Muscle of leg (tissue), 16 donors: ENCODE measurements at places on chromosomes 16 and 17.

- no peak overlapping the region for H3K4me3 ChIP-seq
- DNase-seq = peak; percentile 10
- no peak overlapping the region for H3K27ac ChIP-seq
Observed at GRCh38 chr17:30433514-30433913, 43.7 kb upstream of the GOSR1 start.

DNA sequence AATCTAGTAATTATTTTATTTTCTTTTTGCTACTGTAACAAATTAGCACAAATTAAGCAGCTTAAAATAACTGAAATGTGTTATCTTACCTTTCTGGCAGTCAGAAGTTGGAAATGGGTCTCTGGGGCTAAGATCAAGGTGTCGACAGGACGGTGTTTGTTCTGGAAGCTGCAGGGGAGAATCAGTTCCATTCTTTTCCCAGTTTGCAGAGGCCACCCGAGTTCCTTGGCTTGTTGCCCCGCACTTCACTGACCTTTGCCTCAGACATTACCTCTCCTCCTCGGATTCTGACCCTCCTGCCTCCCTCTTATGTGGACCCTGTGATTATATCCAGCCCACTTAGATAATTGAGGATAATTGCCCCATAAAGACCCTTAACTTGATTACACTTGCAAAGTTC lies 61.0 kb upstream of the MAF start:
- no peak overlapping the region for H3K27ac ChIP-seq
- no peak overlapping the region for H3K4me3 ChIP-seq
- H3K36me3 ChIP-seq = no peaks in the 10 kb centered on the region
- H3K4me1 ChIP-seq = peaks cover 5% of the 10 kb centered on the region

- no peak overlapping the region for H3K4me3 ChIP-seq
- H3K36me3 ChIP-seq = peaks cover 21% of the 10 kb centered on the region
- no peaks in the 10 kb centered on the region for H3K27me3 ChIP-seq
- H3K27ac ChIP-seq = peak overlapping the region; percentile 48
- peak; percentile 64 for DNase-seq
- H3K4me1 ChIP-seq = peaks cover 19% of the 10 kb centered on the region
Observed at GRCh38 chr17:68441070-68441770, 16.1 kb downstream of the WIPI1 start.

DNA sequence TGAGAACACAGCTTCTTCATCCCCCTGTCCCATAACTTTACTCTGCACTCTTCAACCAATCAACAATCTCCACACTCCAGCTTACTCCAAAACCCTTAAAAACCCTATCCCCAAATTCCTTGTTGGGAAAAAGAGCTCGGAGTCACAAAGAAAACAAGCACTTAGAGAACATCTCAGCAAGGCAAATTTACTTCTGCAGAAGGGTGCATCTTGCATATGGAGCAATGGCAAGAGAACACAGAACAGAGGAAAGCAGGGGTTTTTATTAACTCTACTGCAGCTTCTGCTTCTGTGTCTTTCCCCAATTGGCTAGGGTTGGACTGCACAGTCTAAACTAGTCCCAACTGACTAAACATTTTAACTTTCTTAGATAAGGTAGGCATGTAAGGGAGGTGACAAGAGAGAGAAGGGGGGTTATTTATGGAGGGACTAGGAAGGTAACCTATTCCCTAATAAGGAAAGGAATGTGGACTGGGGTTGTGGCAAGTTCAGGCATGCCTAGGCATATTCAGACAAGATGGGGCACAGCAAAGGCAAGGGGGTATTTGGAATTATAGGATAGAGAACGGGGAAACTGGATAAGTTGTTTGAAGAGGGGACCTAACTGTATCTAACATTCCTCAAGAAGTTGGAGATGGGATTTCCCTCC lies 125.5 kb downstream of the CACNG3 start:
- no peak overlapping the region for H3K4me3 ChIP-seq
- H3K27me3 ChIP-seq = no peaks in the 10 kb centered on the region
- H3K27ac ChIP-seq = no peak overlapping the region
- H3K4me1 ChIP-seq = no peaks in the 10 kb centered on the region
- no peak for DNase-seq
